ENCODE measurements at places on chromosomes 6 and 20.

- DNase-seq, result no peak
Measured at GRCh38 chr6:100078509-100078908, 84.5 kb upstream of the MCHR2 start.

DNA sequence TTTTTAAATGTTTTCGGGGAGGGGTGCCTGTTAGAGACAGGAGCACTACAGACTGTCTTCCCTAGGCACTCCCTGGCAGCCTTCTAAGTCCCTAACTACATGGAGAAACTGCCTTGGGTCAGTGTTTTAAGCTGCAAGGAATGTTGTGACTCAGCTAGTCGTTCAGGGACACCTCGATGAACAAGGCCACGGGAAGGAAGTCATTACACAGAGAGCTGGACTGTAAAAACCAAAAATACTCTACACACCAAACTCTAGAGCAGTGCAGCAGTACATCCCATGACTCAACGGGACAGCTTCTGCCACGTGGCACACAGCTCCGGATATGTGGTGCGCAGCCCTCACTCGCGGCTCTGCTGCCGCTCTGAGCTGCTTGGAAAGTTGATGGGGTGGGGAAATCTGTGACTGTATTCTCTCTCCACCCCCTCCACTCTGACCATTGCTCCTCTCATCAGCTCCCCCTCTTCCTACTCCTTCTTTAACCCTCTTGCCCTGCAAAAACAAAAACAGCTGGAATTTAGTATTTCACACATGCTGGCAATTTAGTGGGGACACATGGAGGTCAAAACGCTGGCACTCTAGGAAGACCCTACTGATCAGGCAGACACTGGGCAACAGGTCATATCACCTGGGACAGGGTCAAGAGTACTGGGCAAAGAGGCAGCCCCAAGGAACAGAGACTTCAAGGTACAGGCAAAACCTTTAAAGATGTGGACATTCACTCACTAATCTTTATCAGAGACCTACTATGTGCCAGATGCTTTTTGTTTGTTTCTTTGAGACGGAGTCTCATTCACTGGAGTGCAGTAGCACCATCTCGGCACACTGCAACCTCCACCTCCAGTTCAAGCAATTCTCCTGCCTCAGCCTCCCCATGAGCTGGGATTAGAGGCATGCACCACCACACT lies 10.9 kb upstream of the LPIN3 start:
- DNase-seq, result no peak

GRCh38 chr6:136750696-136751521 lies 41.4 kb downstream of the MAP3K5 start:
- no peak for DNase-seq

GRCh38 chr6:158467923-158468322 lies 92.0 kb upstream of the TMEM181 start:
- DNase-seq, result no peak

DNA sequence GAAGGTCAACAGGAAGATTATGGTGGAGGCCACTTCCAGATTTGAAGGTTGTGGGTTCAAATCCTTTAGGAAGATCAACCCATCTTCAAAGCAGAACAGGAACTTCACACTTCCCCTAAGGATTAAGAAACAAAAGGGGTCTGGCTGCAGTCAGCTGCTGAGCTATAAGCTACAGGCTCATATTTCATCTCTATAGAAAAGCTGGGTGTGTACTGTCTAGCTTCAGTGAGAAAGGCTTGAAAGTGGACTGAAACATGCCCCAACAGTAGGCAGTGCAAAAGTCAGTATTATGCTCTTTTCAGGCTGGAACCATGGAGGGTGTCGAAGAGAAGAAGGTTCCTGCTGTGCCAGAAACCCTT lies 60.1 kb upstream of the SPDEF start:
- DNase-seq, result no peak
